ENCODE measurements at places on chromosomes 4 and X. TPM values are rescaled to one million over a fixed set of nuclear protein-coding genes. Genes with fewer than 3 reads are reported as not detected.

The SLC6A14 gene
- total RNA-seq = 0.31 TPM

The CPLX1 gene
- total RNA-seq = 3.5 TPM

The FAM47A gene
- total RNA-seq = not detected

The CC2D2A gene
- 4.8 TPM for total RNA-seq

The VGLL1 gene
- not detected for total RNA-seq
